BE2C (cell line): ENCODE measurements at places on chromosomes 12 and 14.

GRCh38 chr12:59401862-59402261 lies 194.0 kb upstream of the SLC16A7 start:
- no peak for DNase-seq

- no peak for DNase-seq
Measured at GRCh38 chr12:5096241-5096924, 52.7 kb downstream of the KCNA5 start.

DNA sequence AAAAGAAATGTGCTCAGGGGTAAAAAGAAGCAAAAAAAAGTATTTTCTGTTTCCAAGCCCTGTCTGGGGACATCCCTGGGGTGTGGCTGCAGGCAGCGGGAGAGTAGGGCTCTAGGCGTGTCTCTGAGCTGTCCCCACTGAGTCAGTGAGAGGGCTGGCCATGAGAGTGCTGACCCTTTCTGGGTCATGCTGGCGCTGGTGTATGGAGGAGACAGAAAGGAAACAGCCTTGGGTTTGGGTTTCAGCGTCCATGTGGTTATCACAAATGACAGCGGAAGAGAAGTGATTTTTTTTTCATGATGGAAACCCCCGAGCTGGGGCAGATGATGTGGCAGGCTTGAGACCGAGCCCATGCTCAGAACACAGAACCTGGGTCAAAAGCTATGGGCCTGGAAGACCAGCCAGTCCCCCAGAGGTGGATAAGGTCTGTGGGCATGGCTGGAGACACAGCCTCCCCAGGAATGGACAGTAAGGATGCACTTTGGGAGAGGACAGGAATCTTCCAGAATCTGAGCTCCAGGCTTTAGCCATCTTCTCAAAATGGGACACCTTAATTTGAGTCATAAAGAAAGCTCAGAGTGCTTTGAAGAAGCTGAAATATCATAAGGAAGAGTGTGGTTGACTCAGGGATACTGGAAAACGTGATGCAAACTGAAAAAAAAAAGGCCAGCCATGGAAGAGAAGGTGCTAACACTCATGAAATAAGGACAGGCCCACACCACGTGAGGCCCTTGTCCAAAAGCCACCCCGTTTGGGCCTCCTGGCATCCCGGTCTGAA lies 36.2 kb downstream of the SYNE3 start:
- DNase-seq = no peak

- no peak for DNase-seq
Measured at GRCh38 chr14:77245820-77246219, 25.2 kb downstream of the NGB start.

DNA sequence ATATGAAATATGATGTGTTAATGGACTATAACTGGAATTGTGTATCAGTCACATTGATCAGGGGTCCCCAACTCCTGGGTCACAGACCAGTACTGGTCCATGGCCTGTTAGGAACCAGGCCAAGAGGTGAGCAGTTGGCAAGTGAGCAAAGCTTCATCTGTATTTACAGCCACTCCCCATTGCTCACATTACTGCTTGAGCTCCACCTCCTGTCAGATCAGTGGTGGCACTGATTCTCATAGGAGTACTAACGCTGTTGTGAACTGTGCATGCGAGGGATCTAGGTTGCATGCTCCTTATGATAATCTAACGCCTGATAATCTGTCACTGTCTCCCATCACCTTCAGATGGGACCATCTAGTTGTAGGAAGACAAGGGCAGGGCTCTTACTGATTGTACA lies 72.3 kb downstream of the CDK17 start:
- no peak for DNase-seq

GRCh38 chr14:63654346-63654745 lies 12.7 kb upstream of the WDR89 start:
- no peak for DNase-seq

DNA sequence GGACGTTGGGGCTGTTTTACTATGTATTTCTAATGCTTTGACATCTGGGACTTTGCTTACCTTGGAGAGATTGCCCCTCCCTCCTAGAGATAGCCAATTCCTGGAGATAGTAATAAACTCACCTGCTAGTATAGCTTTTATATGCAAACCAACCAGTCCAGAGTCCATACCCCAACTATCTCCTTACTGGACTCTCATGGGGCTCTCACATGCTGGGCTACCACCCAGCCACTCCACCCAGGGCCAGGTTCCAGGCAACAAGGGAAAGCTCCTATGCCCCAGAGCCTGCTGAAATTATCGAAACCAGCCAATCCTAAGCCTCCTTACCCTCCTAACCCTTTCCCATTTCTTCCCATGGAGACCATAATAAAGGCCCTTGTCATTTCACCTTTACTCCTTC lies 25.5 kb upstream of the MGP start:
- DNase-seq = no peak

DNA sequence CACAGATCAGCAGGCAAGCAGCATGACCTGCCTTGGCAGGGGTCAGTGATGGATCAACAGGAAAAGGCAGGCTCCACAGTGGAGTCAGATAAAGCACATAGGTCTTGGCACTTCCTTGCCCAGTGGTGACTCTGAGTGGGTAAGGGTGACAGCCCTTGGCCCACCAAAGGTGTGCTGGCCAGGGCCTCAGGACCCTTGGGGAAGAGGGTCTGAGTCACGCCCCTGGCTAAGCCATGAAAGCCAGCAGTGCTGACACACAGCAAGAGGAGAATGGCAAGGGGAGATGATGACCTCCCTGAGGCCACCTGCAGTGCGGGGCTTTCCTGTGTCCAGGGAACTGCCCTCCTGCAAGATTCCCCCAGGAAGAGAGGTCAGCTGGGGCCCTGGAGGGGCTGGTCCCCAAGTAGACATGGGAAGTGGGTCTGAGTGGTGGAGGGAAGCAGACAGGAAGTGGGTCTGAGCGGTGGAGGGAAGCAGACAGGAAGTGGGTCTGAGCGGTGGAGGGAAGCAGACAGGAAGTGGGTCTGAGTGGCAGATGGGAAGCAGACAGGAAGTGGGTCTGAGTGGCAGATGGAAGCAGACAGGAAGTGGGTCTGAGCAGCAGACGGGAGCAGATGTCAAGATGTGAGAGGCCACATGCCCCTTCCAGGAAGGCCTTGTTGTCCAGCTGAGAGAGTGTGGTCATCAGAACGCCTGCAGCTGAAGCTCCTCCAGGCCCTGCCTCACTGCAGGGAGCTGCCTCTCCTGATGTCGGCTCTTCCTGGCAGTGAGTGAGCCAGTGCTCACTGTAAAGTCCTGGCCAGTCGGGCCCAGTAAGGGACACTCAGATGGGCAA lies 34.8 kb downstream of the DIO3 start:
- DNase-seq = no peak

GRCh38 chr12:122099280-122099749 lies 20.8 kb downstream of the MLXIP start:
- no peak for DNase-seq

- DNase-seq = no peak
Measured at GRCh38 chr14:44640416-44640815, 133.3 kb upstream of the FSCB start.

GRCh38 chr14:100138082-100138787 lies 21.2 kb downstream of the DEGS2 start:
- DNase-seq = no peak
